C1 segment of cervical spinal cord (tissue), 14 donors: ENCODE measurements at places on chromosomes 5 and 9.

GRCh38 chr5:134594336-134594735 lies 38.3 kb downstream of the SAR1B start:
- no peak for DNase-seq

DNA sequence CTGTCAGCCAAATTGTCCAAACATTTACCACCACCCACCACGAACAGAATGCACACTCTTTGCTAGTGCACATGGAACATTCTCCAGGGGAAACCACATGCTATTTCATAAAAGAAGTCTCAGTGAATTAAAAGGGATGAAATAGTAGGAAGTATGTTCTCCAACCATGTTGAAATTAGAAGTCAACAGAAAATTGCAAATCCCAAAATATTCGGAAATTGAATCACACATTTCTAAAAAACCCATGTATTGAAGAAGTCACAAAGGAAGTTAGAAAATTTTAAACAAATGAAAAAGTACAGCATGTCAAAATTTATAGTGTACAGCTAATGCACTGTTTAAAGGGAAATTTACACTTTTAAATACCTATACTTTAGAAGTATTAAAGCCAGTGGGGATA lies 50.8 kb downstream of the TGFBR1 start:
- DNase-seq = no peak

DNA sequence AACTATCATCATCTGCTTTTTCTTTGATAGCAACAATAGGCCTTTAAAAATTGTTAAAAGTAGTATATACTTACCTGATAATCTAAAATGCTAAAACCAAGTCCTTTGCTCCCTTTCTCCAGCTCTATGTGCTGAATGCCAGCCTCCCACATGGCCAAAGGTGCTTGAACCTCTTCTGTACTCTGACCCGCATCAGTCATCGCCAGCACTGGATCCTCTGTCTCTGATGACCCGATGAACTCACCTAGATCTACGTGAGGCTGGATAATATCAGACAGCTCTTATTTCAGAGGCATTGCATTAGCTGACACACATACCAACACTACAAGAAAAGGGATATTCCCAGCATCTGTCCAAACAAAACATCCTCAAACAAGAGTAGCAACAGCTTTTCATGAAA lies 89.5 kb downstream of the MPDZ start:
- no peak for DNase-seq

- DNase-seq = no peak
Measured at GRCh38 chr9:5793812-5794211, 39.1 kb downstream of the ERMP1 start.

DNA sequence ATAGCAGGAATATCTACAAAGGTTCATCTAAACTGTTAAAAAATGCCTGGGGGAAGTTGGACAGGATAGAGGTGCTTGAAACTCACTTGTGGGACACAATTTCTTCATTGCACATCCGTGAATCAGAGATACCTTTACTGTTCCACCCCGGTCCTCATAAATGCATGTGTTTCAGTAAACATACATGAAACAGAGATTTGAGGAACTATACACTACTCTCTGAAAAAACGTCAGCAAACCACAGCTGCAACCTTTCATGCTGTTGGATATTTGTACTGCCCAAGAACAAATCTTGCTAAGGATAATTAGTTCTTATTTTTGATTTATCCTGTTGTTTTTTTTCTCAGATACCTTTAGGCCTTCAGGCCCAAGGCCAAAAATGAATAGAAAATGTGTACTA lies 337.3 kb downstream of the KDM4C start:
- no peak for DNase-seq

- no peak for DNase-seq
Measured at GRCh38 chr5:27516437-27516836, 478.1 kb upstream of the CDH9 start.

DNA sequence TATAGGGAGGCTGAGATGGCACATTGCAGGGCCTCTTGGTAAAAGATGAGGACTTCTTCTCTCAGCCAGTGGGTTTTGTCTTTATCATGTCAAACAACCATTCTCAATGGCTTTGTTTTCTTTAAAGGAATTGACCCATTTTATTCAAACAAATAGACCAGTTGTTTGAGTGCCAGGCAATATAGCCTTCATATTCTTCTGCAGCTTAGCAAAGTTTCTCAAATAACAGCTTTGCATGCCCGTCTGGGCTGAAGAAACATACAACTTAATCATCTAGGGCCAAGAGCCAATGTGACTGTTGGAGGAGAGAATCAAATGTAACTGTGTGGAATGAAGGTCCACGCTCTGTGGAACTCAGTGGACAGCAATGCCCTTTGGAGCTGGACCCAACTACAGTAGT lies 57.4 kb upstream of the ADRA1B start:
- DNase-seq = no peak

GRCh38 chr5:14250084-14250695 lies 107.0 kb downstream of the TRIO start:
- peak; percentile 61 for DNase-seq

DNA sequence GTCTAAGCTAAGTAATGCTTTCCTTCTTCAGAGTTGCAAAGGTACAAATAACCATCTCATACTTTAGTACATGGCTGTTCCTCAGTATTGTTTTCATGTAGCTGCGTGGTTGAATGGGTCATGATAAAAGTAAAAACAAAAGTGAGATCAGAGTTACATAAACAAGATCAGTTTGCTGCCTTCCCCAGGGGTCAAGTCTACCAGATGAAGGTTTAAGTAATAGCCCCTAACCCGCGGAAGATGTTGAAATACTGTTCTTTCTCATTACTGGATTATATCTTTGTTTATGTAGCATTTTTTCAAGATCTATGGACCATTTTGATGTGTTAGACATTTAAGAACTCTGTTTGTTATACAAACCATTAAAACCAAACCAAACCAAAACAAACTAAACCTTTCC lies 34.1 kb upstream of the ARRDC3 start:
- no peak for DNase-seq

DNA sequence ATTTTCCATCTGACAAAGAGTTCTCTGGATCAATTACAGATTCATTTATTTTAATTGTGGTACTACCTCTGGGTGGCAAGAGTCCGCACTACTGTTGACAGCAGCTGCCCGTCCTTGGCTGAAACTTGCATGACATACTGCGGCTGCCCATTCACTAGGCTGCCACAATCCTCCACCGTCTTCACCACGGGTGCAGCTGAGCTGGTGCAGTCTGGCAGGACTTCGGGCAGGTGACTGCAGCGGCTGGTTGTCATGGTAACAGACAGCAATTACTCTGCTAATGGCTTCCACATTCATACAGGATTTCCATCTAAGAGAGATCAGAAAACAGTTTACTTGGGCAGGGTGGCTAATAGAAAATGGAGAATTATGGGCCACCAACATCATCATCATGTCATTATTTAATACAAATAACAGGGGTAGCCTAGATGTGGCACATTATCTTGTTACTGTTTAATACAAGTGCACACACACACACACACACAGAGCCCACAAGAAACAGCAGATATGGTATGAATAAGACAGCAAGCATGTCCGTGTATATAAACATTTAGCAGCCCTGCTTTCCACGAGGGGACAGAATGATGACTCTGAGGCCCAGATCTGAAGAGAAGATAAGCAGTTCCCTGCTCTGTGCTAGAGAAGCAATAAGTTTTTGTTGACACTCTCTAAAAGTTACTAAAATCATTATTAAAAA lies 112.3 kb downstream of the MARCHF3 start:
- DNase-seq = no peak

- DNase-seq = no peak
Measured at GRCh38 chr9:134838651-134839454, 41.8 kb upstream of the FCN2 start.

- no peak for DNase-seq
Measured at GRCh38 chr9:93033531-93033930, 25.0 kb upstream of the SUSD3 start.

DNA sequence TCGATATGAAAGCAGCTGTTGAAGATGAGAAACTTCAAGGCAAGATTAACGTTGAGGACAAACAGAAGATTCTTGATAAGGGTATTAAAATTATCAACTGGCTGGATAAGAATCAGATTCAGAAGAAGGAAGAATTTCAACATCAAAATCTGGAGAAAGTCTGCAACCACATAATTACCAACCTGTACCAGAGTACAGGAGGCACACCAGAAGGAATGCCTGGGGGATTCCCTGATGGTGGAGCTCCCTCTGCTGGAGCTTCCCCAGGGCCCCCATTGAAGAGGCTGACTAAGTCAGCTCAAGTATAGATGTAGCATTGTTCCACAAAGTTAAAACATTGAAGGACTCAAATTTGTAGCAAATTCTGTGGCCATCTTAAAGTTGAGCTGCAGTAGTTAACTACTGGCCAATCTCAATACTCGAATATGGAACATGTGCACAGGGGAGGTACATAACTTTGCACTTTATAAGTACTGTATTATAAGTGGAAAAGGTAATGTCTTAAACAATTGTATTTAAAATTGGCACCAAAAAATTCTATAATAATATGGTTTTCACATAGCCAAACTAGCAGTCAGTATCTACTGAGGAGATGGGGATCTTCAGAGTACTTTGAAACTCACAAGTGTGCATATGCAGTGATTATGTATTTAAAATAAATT lies 237.5 kb downstream of the CHSY3 start:
- no peak for DNase-seq

DNA sequence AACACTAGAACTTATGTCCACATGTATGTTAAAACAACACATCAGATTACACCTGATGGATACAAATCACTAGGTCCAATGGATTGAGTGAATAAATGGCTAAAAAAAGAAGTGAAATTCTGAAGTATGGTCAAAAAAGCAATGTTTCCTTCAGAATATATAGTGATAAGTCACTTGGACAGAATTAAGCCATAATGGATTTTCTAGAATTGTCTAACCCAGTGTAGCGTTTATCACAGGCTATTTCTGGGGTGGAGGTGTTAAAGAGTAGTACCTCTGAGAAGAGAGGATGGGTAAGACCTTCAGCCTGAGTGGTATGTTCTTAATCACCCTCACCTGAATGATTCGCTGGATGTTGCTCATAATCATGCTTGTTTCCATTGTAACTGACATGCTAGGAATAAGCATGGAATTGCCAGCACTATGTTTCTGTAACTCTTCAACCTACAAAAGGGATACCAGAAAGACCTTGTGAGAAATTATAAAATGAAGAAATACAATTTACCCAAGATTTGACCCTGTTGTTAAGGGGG lies 33.2 kb downstream of the SLC31A2 start:
- no peak for DNase-seq

GRCh38 chr5:35850967-35851680 lies 5.6 kb upstream of the IL7R start:
- DNase-seq = no peak

DNA sequence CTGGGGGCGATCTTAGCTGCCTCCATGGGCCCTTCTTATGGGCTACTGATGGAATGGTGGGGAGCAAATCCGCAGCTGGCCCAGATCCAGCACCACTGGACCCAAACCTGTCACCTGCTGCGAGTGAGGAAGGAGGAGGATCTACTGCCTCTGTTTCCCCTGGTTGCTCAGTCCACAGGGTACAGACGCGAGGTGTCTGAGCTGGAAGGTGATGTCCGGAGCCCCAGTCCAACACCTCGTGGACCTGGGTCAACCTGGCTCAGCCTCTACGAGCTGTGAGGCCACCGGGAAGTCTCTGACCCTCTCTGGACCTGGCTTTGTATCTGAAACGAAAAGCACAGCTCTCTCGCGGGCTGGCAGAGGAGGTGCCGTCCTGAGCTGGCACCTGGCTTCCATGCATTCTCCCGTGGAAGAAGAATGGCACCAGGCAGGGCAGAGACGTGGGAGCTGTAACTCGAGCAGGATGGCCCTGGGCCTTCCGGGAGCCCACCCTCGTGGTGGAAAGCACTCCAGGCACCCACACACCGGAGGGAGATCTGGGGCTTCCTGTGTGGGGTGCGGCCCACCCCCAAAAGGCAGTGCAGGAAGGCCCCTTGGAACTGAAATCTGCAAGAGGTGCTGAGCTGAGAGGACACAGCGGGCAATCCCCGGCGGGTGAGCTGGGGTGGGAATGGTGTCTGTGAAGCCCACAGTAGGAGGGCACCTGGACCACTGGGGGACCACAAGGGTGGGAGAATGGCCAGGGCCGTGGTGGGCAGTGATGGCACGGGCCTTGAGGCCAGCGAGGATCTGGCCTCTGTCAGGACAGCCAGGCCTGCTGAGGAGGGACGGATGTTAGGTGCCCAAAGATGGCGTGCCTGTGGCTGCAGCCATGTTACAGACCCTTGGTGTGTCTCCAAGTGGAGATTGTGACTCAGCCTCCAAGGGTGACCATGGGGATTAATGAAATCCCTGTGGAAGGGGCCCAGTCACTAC lies 133.4 kb downstream of the OLFM1 start:
- no peak for DNase-seq

DNA sequence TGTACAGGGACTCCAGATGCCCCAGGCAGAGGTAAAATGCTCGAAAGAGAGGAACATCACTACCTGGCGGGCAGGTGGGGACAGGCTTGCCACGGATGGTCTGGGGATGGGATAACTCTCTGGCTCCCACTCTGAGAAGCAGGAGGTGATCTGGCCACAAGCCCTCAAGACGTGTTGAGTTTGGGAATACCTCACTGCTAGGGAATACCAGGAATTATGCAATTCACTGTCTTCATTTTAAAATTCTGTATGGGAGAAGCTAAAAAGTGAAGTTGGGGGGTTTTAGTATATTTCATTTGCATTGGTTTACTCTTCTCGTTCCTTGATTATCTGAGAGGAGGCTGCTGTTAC lies 510.4 kb downstream of the CCDC171 start:
- no peak for DNase-seq

DNA sequence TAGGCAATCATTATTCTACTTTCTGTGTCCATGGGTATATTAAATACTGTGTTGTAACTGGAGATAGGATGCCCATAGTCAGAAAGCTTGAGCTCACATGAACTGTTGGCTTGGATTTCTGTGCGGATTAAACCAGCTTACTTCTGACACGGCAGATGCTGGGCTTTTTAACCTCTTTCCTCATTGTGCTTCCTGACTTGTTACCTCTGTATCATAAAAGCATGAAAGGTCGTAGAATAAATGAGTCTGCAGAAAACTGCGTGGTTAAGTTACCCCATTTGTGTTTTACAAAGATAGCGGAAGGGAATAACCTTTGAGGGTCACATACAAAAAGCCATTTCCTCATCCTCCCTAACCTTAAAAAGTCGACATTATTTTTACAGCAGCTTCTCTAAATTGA lies 199.5 kb upstream of the DMRT1 start:
- no peak for DNase-seq

- no peak for DNase-seq
Measured at GRCh38 chr5:177596775-177597238, 3.1 kb upstream of the B4GALT7 start.
